Upper lobe of right lung (tissue), 1 donor: ENCODE measurements at places on chromosomes 2 and 18. TPM values are rescaled to one million over a fixed set of nuclear protein-coding genes. Genes with fewer than 3 reads are reported as not detected.

DNA sequence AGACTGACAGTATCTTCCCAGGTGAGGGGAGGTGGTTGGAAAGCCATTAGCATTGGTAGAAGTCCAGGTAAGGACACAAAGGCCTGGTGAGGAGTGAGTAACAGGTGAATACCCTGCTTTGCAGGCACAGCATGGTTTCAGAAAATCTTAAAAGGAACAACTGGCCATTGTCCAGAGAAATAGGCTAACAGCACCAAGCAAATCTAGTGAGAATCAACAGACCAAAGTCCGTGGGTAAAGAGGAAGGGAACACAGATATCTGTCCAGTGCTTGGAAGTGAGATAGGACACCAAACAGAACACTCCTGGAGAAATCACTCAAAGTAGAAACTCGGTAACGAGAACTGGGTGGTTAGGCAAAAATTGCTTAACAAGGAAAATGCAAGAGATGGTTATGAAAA, 88.8 kb upstream of the RPRM start:
- H3K36me3 ChIP-seq = no peaks in the 10 kb centered on the region
- H3K27me3 ChIP-seq = no peaks in the 10 kb centered on the region
- H3K4me3 ChIP-seq = no peak overlapping the region
- H3K27ac ChIP-seq = no peak overlapping the region

DNA sequence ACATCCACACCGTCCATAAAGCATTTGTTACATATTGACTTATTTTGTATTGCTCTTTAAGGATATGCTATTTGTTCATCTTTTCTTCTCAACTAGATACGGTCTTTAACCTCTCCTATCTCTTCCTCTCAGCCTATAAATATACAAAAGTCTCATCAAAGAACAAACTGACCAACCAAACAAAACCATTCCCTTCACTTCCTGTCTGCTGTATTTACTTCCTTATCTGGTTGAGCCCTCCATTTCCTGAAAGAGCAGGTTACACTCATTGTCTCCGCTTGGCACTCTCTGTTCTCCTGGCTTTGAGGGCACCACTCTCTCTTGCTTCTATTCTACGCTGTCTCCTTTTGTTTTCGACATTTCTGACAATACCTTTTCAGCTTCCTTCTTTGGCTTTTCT, 431.9 kb upstream of the TCF4 start:
- no peak for DNase-seq
- no peak overlapping the region for H3K27ac ChIP-seq
- H3K27me3 ChIP-seq = no peaks in the 10 kb centered on the region

DNA sequence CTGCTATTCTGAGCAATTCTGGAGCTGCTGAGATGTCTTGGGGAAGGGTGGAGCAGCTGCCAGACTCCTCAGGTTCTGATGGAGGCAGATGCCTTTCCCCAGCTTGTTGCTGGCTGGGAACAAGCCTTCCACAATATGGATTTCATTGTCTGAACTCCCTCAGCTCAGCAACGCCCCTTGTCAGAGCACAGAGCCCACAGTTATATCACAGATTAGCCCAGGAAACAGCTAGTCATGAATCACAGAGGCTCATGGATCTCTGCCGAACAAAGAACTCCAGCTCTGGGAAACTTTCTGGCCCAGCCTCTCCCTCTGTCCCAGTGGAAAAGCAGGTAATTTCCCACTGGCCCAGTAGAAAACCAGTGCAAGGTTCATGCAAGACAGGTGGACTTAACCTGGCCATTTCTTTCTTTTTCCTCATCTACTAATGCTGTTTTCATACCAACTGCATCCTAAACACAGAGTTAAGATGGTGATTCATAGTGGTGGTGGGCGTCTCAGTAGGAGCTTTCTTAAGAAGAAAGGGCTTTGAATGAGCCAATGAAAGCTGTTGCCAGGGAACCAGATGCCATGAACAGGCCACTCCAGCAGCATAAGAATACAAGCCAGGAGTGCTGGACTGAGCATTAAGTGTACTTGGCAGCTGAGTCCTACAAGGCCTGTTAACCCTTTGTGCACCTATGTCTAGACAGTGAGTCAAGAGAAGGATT, 8.7 kb upstream of the KIAA2012 start:
- no peak overlapping the region for H3K4me3 ChIP-seq
- peaks cover 9% of the 10 kb centered on the region for H3K4me1 ChIP-seq
- H3K36me3 ChIP-seq = no peaks in the 10 kb centered on the region
- no peak for DNase-seq
- H3K27me3 ChIP-seq = no peaks in the 10 kb centered on the region

DNA sequence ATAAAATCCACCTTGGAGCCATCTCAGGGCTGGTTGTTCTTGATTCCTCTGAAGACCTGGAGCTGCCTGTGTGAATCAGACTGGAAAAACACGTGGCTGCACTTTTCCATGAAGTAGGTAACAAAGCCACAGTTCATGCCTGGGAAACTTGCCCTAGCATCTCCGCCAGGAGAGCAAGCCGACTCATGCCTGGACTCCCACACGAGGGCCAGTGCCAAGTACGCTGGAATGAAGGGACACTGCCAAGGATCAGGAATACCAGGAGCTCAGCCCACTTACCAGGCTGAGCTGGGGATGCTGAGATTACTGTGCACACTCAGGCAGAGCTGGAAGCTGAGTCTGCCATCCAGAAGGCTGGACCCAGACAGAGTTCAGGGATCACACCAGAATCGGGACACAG, 10.9 kb upstream of the FHL2 start:
- no peak overlapping the region for H3K4me3 ChIP-seq
- no peaks in the 10 kb centered on the region for H3K36me3 ChIP-seq
- DNase-seq = no peak
- peaks cover 9% of the 10 kb centered on the region for H3K4me1 ChIP-seq
- H3K27ac ChIP-seq = no peak overlapping the region

SLC9A4 gene
- not detected for total RNA-seq

DNA sequence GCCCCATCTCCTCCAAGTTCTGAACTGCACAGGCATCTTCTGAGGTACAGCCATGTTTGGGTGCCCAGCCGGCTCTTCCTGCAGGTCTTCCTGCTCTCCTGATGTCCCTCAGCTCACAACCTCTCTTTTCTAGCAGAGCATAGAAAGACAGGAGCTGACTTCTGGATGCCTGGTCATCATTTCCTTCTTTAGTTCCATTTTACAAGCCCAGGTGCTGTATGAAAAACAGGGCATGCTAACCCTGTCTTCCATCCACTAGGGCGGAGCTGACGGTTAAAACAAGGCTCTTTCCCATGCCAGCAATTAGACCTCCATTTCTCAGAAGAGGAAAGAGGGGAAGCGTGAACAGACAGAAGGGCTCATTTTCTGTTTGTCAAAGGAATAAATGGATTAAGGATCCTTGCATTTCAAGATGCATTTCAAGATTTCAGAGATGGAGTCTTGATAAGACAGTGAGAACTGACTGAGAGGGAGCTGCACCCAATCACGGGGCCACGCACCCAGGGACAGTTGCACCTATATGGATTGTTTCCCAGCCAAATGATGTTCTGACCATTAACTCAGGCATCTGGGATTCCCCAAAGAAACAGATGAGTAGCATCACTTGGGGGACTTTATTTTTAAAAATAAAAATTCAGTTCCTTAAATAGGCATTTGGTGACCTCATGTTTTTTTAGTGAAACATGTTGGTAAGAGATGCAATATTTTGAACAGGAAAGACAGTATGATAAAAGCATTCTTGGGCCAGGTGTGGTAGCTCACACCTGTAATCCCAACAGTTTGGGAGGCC, 45.8 kb upstream of the EML6 start:
- no peaks in the 10 kb centered on the region for H3K36me3 ChIP-seq
- no peaks in the 10 kb centered on the region for H3K27me3 ChIP-seq
- H3K4me3 ChIP-seq = no peak overlapping the region
- H3K4me1 ChIP-seq = peaks cover 26% of the 10 kb centered on the region
- no peak overlapping the region for H3K27ac ChIP-seq

DNA sequence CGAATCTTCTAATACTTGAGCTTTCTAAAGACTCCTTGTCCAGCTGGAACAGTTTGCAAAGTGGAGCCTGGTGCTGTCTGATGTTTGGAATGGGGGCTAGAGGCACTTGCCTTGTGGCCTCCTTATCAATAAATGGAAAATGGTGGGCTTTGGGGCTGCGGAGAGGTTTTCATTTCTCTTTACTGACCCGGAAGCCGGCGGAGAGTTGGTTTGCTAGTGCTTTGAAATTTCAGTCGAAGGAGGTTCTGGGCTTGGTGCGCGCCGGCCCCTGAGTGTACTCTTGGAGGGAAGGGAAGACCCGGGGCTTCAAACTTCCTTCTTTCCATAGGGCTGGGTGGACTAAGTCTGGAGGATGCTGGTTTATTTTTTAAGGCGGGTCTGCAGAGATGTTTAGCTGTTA, 714 bp downstream of the RPIA start:
- H3K36me3 ChIP-seq = no peaks in the 10 kb centered on the region
- peak overlapping the region; percentile 85 for H3K27ac ChIP-seq
- H3K4me1 ChIP-seq = peaks cover 18% of the 10 kb centered on the region
- peak overlapping the region; percentile 85 for H3K4me3 ChIP-seq
- peak; percentile 72 for DNase-seq

FAP gene
- 5.4 TPM for total RNA-seq

GRCh38 chr2:30662268-30663131, 144.7 kb downstream of the CAPN13 start:
- H3K27me3 ChIP-seq = no peaks in the 10 kb centered on the region
- H3K36me3 ChIP-seq = no peaks in the 10 kb centered on the region
- no peak for DNase-seq
- H3K4me3 ChIP-seq = no peak overlapping the region

DNA sequence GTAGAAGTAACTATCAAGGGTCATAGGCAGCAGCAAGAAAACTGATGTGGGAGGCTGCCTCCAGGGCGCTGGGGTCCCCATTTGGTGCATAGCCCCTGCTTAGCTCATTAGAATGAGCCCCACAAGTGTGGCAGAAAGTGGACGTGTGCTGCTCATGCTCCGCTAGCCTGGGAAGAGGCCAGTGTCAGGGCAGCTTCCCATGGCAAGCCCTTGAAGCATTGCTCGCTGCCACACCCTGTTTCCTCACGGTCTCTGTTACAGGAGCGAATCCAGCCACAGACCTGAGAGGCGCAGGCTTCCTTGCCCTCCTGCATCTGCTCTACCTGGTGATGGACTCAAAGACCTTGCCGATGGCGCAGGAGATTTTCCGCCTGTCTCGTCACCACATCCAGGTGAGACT, 22.5 kb downstream of the ELMOD3 start:
- H3K4me3 ChIP-seq = no peak overlapping the region
- no peaks in the 10 kb centered on the region for H3K4me1 ChIP-seq
- no peak overlapping the region for H3K27ac ChIP-seq

GRCh38 chr2:27904405-27904665, 13.8 kb downstream of the BABAM2 start:
- no peaks in the 10 kb centered on the region for H3K4me1 ChIP-seq
- H3K4me3 ChIP-seq = no peak overlapping the region
- no peaks in the 10 kb centered on the region for H3K27me3 ChIP-seq
- no peak for DNase-seq

DNA sequence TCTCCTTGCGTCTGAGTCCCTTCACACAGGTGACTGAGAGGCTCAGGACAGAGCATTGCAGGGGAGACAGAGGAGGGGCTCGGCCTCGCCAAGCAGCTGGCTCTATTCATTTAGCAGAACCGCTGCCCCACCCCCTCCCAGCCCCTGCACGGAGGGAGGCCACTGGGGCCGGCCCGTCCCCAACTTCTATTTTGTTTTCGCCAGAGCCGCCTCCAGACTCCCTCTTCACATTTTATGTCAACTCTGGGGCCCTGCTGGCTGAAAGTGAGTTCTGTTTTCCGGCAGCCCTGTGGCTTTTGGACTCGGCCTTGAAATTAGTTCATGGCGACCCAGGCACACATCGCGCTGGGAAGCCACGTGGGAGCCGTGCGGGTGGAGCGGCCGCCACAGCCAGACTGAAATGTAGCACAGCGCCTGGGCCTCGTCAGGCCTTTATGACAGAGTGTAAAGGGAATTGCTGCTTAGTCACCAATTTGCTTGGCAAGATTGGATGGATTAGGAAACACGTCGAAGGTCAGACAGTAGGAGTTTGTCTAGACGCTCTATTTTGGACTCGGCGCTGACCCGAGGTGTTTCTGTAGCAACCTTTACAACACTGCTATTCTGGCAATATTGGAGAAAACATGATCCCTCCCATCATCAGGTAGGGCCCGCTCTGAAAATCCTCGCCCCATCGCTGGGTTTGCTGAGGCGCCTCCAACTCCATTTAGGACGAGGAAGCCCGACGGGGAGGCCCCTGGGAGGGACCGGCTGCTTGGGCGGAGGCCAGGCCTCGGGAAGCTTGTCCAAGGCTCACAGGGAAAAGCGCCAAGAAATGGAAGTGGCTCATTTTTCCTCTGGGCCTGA, 90.7 kb upstream of the CTDP1 start:
- no peaks in the 10 kb centered on the region for H3K4me1 ChIP-seq
- DNase-seq = peak; percentile 77
- peaks cover 5% of the 10 kb centered on the region for H3K27me3 ChIP-seq
- no peak overlapping the region for H3K4me3 ChIP-seq
- peak overlapping the region; percentile 37 for H3K27ac ChIP-seq
- no peaks in the 10 kb centered on the region for H3K36me3 ChIP-seq

IL36B gene
- total RNA-seq = not detected
